Lower lobe of right lung (tissue), 2 donors: ENCODE measurements at places on chromosomes 2 and 18. TPM values are rescaled to one million over a fixed set of nuclear protein-coding genes. Genes with fewer than 3 reads are reported as not detected.

NFATC1 gene
- total RNA-seq: 21.4 TPM

DNA sequence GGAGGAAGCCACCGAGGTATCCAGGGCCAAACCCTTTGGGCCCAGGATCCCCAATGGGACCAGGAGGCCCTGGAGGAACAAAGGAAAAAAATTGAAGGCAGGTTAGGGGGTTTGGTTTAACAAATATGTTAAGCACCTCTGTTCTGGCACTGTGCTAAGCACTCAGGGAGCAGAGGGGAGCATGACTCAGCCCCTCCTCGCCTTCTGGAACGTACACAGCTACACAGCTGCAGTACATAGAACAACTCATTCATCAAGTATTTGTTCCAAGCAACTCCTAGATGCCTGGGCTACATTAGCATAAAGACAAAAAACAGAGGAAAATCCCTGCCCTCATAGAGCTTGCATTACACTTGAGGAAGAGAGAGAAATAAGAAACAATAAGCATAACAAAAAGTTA lies 153.6 kb downstream of the COL4A4 start:
- DNase-seq: no peak

GRCh38 chr2:85022232-85022631 lies 51.3 kb downstream of the KCMF1 start:
- no peak for DNase-seq

DNA sequence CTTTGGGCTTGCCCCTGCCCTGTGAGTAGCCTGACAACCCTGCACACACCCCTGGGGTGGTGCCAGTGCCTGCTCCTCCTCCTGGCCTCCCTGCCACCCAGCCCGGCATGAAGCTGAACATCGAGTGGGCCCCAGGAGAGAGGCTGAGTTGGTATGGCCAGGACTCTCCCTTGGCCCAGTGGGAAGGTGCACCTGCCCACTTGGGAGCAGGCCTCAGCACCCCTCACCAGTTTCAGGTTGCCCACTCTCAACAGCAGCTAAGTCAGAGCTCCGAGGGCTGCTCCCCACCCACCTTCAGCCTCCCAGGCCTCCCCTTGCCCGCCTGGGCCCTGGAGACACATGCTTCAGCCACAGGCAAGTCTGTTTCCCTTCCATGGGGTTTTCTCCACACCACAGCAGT lies 203.1 kb downstream of the KLHL29 start:
- DNase-seq: peak; percentile 23

GRCh38 chr2:109560265-109560664 lies 53.5 kb downstream of the SEPTIN10 start:
- no peak for DNase-seq

GALNT13 gene
- total RNA-seq: 2.4 TPM

HOXD8 gene
- total RNA-seq: 2.3 TPM

LRRTM1 gene
- not detected for total RNA-seq

- no peak for DNase-seq
These were observed 109.5 kb downstream of the NXPH2 start for GRCh38 chr2:138670734-138671133.

FAM110C gene
- total RNA-seq: 3.6 TPM

DNA sequence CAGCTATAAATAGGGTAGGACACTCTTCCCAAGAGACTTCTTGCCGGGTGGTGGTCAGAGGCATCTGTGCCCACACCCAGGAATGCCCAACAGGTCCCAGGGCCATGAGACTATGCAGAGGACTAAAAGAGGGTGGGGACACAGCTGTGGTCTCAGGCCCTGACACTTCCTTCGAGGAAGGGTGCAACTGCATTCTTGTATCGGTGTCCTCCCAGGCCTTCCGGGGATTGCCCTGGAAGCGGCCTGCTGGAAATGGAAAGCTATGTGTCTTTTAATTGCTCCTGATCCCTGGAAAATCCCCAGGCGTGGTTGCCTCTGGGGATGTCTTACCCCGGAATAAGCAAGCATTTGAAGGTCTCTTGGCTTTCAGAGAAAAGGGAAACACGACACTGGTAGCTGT lies 176.7 kb downstream of the SOX11 start:
- DNase-seq: no peak

DNA sequence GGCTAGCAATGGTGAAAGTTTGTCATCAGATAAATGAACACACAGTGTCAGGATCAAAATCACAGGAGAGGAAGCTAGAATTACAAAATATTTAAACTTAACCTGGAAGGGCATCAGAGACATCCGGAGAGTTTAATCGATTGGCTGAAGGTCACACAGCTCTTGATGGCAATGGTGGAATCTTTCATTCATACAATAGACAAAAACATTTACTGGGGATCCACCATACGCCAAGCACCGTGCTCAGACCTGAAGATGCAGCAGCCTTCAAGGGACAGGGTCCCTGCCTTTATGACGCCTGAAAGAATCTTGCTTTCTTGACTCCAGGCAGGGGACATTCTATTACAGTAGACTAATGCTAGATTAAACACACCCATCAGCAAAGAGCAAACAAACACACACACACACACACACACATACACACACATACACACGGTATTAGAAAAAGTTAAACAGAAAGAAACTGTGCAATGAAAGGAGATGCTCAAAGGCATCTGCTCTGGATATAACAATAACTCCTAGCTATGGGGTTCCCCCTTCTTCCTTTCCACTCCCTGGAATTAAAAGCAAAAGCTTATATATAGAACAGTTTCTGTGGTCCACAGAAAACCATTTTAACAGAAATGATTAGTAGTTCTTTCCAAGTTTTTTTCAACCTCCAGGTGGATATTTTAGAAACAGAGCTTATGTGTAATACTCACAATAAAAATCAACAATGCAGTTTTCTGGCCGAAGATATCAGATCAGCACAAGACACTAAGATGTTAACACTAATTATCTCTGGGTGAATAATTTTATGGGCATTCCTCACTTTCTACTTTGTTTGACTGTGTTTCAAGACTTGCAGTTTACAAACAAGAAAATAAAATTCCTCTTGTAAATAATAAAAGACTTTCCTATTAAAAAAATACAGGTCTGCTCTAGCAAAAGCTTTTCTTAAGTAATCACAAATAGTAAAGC lies 151.7 kb downstream of the ANKRD44 start:
- DNase-seq: no peak

DNA sequence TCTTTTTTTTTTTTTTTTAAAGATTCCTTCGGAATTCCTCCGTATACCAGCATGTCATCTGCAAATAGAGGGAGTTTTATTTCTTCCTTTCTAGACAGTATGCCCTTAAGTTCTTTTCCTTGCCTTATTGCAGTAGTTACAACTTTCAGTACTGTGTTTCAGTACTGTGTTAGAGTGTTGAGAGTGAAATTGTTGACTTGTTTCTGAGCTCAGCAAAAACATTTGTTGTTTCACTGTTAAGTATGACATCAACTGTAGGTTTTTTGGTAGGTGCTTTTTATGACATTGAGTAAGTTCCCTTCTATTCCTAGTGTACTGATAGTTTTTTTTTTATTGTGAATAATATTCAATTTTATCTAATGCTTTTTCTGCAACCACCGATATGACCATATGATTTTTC lies 43.9 kb downstream of the ACVR2A start:
- no peak for DNase-seq

IKZF2 gene
- 16.5 TPM for total RNA-seq

GRCh38 chr2:43169987-43170386 lies 56.4 kb downstream of the ZFP36L2 start:
- peak; percentile 72 for DNase-seq

DNA sequence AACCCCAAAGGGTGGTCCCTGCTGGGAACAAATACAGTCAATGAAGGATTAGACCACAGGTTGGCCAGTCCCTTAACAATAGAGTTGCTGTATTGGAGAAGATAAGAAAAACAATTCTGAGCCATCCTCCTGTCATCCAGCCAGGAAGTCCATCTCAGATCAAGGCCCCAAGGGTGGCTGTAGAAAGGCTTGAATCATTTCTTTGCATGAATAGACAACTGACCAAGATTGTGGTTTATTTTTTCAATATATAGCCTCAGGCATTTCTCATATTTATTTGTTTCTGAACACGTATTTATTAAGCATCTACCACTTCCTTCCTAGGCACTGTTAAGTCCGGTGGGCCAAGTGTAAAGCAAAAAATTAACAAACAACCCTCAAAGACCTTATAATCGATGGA lies 274.4 kb upstream of the SLC14A2 start:
- no peak for DNase-seq

DNA sequence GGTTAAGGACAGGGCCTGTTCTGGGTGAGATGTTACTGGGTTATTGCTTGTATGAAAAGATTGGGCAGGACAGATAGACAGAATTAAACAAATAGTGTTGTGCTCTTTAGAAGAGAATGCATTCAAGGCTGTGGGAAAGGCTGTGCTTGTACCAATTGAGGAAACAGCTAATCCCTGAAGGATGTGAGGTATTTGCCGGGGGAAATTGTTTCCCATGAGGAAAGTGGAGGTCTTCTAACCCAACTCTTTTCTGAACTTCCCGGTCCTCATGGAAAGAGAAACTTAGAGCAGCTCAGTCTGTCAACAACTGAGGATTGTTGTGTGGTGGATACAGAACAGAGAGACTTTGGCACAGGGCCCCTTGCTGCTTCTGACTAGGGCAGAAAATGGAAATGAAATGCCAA lies 9.5 kb downstream of the SLC1A4 start:
- no peak for DNase-seq

DNA sequence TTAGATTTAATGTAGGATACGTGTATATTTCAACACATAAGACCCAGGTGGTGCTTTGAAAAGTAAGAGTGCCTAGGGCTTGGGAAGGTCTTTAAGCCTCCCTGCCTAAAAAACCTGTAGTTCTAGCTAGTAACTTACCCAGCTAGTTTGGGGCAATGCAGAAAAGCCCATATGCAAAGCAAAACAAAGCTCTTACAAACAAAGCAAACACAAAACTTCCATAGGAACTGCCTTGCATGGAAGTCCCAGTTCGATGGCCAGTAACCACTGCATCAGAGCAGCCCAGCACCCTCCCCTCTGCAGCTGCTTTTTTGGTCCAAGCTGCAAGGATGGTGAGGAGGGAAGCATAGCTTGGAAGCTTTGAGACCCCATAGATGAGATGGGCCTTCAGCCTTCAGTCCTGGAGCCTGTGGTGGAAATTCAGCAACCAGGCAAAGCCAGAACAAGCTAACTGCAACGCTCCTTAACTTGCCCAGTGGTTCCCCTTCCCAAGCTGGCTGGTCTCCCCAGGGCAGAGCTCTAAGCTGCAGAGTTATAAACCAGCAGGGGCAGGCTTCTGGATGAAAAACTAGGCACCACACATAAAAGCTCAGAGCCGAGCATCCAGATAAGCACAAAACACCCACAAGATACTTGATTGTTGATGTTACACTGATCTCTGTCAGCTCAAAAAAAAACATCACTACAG lies 16.2 kb downstream of the C2orf76 start:
- no peak for DNase-seq

DNA sequence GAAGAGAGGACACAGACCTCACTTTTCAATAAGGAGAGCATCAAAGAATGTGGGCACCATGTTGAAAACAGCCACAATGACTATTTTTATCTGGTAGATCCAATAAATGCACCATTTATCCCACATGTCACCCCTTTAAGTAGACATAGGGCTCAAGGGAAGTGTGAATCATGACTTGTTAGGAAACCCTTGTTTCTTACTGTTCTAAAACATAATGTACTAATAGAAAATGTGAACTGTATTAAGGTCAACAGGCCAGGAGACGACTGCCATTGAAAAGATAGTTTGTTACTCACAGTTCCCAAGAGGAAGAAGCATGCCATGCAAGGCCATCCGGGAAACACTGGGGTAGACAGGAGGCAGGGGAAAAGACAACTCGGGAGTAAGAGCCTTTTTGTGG lies 137.7 kb downstream of the EN1 start:
- no peak for DNase-seq

IL1F10 gene
- not detected for total RNA-seq

DNA sequence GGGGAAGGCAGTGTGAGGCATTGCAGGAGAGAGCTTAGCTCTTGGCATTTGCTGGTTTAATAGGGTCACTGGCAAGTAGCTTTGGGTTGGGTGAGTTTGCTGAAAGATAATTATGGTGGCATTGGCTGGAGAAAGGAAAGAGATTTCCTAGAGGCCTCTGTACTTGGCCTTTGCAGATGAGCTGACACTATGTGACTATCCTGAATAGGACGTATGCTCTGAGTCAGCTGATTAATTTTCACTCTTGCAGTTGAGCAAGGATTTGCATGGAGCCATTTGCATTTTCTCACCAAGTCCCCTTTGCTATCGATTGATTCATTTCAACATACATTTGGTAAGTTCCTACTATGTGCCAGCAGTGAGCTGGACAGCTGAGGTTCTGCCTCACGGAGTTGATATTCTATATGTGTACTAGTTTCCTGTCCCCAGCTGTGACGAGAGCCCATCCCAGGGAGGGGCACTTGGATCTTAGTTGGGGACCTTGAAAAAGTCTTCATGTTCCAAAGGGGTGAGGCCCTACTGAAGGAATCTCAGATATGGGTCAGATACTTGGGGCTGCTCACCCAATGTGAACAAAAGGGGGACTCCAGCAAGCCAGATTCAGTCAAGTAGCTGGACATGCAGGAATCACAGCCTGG lies 245.7 kb downstream of the LOXHD1 start:
- DNase-seq: no peak

DSG4 gene
- not detected for total RNA-seq

DNA sequence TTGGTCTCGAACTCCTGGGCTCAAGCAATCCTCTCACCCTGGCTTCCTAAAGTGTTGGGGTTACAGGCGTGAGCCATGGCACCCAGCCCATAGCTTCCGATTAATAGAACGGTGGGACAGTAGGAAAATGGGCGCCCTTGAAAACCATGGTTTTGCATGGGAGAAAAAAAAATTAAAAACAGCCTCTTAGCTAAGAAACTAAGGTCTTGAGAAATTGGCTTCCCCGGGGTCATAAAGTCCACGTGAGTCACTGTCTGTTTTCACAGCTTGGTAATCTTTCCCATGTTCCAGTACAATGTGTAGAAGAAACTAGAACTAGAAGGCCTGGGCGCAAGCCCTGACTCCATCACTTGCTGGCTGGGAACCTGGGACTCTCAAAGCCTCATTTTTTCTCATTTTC lies 20.7 kb downstream of the B3GNT2 start:
- no peak for DNase-seq
